ELR (cell line): ENCODE measurements at places on chromosomes 11 and 22.

DNA sequence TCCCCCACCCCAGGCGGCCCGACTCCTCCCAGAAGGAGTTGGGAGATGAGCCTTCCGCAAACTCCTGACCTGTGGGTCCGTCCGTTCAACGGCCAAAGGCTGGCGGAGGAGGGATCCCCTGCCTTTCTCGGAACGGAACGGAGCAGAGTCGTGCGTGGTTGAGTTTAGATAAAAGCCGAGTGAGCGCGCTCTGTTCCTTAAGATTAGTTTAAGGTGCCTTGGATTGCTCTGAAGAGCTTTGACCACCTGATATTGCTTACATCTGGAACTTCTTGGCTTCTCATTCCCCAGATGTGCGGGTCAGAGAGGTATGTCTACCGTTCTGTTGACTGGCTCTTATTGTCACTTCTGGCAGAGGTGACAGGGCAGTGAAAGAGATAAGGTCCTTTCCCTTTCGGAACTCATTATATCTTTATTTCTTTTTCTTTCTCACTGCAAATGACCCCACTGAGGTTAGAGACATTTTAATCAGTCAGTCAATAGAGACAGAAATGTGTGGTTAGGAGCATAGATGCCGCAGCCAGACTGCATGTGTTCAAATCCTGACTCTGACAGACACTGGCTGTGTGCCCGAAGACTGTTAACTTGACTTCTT lies at the start of gene TRIM6:
Gene TRIM6 (plus strand): TSS at position 31 of the 595 bp plus-strand sequence. CDS start 261 bp downstream, at position 292.
- DNase-seq = peak; percentile 73

DNA sequence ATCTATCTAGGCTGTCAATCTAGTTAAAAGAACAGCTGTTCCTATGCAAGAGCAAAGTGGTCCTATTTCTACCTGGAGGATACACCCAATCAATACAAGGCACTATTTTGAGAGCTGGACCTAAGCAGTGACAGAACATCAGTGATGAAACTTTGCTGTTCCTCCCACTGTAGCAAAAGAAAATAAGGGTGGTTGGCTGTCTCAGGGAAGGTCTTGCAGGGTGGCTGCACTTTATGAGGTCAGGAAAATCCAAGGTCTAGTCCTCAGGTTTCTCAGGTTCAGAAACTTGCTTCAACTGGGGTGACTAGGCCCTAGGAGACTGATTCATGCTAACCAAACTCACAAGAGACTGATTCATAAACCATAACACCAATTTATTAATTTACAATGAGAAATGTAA lies 11.6 kb downstream of the CPSF7 start:
- DNase-seq = peak; percentile 30

DNA sequence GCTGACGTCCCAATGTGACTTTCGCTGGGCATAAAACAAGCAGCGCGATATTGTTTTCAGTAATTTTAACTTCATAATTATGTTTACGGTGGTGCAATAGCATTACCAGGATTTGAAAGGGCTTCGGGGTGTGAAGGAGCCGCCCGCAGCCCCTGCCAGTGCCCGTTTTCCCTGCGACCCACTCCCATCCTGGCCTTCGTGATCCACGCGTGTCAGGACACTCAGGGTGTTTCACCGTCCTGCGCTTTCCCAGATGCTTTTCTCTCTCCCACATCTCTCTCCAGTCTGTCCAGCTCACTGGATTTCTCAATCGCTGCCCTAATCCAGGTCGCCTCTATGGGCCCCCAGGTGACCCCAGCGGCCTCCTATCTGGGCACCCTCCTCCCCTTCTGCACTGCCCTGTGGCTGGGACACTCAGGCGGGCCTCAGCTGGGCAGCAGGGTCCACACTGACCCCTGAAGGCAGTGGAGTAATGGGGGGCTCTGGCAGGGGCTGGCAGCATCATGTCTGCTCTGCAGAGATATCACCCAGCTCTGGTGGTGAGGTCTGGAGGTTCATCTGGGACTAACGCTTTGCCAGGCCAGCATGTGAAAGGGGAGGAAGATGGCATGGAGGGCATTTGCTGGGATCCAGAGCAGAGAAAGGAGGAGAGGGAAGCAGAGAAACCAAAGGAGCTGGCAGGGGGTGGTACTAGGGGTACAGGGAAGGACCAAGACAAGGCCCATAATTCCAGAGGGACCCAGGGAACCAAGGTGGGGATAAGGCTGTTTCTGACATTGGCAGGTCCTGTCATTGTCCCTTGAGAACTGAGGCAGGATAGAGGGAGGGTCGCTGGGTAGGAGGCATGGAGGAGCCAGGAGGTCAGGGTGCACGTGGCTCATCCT lies 622.8 kb downstream of the BRD1 start:
- no peak for DNase-seq

- DNase-seq = peak; percentile 29
Observed at GRCh38 chr11:125451400-125452124, 44.5 kb downstream of the FEZ1 start.

DNA sequence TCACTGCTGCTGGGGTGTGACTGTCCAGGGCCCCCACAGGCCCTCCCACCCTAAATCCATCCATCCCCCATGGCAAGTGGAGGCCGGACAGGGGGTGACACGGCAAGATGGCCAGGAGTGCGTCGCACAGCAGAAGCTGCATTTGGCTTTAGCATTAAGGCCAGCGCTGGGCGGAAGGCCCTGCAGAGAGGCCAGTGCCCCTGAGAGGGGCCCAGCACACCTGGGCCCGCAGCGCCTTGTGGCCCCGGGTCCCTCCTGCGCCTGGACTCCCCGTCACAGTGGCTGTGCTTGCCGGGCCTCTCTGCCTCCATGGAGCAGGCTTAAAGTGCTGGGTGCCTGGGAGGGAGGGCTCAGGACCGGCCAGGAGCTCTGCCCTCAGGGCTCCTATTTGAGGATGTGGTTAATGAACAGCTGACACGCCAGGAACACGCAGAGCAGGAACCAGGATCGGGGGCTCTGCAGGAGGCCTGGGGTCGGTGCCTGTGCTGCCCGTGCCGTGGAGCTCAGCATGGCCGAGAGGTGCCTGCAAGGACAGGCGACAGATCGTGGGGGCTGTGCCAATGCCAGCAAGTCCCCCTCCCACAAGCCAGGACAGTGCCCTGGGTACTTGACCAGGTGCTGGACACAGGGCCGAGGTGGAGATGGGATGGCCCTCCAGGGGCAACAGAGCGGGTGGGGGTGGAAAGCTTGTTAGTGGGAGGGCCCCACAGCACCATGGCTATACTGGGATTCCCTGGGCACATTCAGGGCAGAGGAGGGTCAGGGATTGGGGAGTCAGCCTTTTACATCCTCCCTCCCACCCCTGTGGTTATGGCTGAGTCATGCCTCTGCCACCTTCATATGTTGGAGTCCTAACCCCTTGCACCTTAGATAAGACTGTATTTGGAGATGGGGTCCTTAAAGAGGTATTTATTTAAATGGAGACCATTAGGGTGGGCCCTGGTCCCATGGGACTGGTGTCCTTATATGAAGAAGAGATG lies 30.9 kb upstream of the CARS1 start:
- peak; percentile 75 for DNase-seq

- DNase-seq = no peak
Observed at GRCh38 chr11:47243454-47243853, 5.2 kb downstream of the ACP2 start.

GRCh38 chr22:37166675-37167066 lies 17.0 kb upstream of the IL2RB start:
- DNase-seq = peak; percentile 77

DNA sequence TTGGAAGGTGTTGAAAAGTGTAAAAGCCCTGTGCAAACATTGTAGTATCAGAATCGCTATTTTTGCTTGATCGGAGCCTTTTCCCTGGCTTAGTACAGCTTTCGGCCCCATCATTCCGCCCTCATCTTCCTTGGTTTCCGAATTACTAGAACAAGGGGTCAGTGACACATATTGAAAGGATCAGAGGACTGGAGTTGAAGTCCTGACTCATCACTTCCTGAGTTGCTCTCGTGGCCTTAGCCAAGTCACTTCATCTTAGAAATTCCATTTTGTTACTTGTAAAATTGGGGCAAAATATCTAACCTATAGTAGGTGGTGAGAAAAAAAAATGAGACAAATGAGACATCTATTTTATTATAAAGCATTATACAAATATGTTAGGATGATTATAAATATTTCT lies 375.0 kb downstream of the NTM start:
- peak; percentile 93 for DNase-seq

- DNase-seq = peak; percentile 53
Observed at GRCh38 chr11:45332276-45332934, 46.3 kb upstream of the SYT13 start.

GRCh38 chr22:48070760-48071159 lies 1308.3 kb downstream of the TBC1D22A start:
- no peak for DNase-seq

GRCh38 chr11:63942803-63943202 lies 4.0 kb downstream of the NAA40 start:
- DNase-seq = no peak

DNA sequence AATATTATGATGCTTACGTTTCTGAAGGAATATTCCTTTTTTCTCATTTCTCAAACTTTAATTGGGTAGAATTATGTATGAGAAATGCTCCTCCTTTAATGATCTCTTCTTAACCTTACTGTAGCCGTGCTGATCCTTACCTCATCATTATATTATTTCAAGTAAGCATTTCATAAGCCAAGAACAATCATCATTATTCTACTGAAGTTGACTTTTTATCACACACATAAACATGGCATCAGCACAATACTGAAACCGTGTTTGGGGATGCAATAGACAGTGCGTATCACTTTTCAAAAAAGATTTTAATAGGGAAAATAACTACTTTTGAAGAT lies 162.8 kb downstream of the ARHGAP42 start:
- no peak for DNase-seq

DNA sequence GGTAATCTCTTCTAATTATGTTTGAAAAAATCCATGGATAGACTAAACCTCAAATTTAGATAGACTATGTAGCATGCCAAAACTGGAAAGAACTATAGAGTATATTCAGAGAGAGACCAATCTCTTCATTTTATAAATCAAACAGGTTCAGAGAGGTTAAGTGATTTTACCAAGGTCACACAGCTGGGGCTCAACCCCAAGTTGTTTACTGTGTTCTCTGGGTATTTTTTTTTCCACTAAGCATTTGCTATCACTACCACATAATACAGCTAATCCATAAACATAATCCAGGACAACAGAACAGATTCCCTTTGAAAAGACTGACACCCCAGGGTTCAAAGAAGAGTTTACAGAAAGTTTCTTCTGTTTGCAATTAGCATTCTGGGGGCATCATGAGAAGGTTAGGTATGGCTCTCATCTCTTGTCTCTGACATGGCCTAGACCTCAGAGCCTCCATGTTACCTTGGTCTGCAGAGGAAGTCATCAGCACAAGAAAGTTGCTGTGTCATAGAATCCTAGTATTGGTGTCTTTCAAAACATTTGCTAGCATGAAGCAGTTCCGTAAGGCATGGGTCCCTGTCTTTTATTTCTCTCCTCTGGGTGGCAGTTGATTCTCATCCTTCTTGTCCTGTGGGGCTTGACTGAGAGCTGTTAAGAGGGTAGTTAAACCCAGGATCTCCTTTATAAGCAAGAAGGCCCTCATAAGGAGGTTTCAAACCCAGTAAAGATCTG lies 94.5 kb upstream of the HSD17B12 start:
- DNase-seq = no peak

- peak; percentile 83 for DNase-seq
Observed at GRCh38 chr22:45064313-45065278, 54.8 kb upstream of the PHF21B start.

DNA sequence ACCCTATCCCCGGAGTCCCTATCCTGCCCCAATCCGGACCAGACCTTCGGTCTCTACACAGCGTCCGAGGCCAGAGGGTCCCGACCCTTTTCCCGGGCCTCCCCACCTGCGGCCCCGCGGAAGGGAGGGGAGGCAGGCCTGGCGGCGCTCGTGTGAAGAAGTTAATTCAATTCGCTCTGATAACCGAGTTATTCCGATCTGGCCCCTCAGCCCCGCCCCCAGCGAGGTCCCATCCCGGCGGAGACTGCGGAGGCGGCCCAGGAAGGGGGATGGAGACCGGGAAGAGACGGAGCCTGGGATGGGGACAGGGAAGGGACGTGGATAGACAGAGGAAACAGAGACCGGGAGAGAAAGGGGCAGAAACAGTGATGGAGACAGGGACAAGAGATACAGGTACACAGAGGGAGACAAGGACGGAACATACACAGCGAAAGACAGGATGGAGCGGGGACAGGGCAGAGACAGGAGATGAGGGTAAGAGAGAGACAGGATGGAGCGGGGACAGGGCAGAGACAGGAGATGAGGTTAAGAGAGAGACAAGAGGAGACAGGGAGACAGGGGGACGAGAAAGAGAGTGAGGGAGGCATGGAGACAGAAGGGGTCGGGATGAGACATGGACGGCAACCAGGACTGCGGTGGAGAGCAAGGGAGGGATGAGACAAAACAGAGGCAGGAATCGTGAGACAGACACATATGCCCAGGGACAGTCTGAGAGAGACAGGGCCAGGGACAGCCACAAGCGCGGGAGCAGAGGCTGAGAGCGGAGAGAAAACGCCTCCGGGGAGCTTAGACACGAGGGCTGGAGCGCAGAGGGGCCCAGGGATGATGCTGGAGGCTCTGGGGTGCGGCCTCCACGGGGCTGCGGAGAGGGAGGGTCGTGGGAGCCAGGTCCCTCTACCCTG lies 636 bp upstream of the PHOX2A start:
- no peak for DNase-seq

- DNase-seq = no peak
Observed at GRCh38 chr11:21258414-21258813, 589.0 kb downstream of the NELL1 start.

DNA sequence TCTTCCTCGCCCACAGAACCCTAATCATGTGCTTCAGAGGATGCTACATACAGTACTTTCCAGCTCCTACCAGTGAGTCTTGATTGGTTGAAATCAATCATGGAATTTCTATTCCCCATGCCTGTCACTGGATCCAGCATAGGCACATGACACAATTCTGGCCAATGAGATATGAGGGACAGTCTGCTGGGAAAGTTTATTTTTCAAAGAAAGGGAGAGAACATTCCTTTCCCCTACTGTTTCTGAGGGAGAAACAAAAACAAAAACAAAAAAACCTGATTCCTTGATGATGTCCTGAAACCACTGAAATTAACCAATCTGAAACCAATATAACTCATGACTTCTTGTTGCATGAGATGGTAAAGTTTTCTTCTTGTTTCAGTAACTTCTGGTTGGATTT lies 3.3 kb upstream of the RCN1 start:
- peak; percentile 54 for DNase-seq

- no peak for DNase-seq
Observed at GRCh38 chr11:39569789-39570188, 1889.7 kb downstream of the LRRC4C start.

- DNase-seq = no peak
Observed at GRCh38 chr11:64539711-64540427, 51.2 kb upstream of the SLC22A12 start.

DNA sequence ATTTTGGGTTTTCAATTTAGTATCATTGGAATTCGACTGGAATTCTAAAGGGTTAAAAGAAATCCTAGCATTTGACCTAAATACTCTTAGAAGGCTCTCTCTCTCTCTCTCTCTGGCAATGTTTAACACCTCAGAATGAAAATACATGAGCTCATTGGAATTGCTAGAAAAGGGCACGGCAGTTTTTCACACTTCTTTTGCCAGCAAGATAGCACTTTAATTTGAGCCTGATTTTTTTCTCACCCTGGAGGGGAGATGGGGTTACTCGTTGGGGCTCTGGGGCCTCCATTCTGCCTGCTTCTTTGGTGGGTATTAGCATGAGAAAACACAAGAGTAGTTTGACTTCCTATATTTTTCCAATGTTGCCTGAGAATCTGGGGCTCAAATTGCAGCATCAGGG lies 22.8 kb upstream of the CLMP start:
- DNase-seq = no peak

- no peak for DNase-seq
Observed at GRCh38 chr22:47167056-47167455, 404.6 kb downstream of the TBC1D22A start.
